ENCODE measurements at places on chromosomes 6 and 20. TPM values are rescaled to one million over a fixed set of nuclear protein-coding genes. Genes with fewer than 3 reads are reported as not detected.

DNA sequence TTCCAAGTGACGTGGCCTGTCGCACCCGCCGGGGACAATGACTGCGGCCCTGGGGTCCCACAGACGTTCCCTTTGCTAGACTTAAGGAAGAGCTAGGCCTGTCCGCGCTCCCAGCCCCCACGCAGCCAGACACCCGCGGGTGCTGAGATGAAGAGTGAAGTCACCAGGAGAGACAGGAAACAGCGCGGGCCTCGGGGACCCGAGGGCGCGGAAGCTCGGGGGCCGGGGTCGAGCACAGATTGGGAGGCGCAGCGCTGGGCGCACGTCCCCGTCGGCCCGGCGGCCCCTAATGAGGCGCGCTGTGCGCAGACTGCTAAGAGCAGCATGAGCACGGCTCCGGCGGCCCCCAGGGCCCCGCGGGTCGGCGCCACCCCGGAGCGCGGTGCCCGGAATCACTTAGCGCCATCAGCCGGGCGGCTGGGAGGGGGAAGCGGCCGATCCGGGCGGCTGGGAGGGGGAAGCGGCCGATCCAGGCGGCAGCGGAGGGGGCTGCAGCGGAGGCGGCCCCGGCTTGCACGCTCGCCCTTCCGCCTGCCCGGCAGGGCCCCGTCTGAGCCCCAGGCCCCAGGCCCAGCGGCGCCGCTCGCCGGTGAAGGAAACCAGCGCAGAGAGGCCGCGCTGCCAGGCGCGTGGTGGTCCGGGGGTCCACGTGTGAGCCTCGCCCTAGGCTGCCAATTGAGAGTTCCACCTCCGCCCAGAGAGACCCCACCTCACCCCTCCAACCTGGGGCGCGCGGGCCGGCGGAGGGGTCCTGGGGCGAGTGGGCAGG is 8.3 kb upstream of the AVP start:
- peaks cover 42% of the 10 kb centered on the region for H3K4me1 ChIP-seq
- H3K27me3 ChIP-seq: no peaks in the 10 kb centered on the region
- peak overlapping the region; percentile 99 for H3K27ac ChIP-seq

GRCh38 chr6:91694016-91694654 is 1107.3 kb upstream of the MAP3K7 start:
- no peak for DNase-seq
- no peaks in the 10 kb centered on the region for H3K27me3 ChIP-seq
- no peak overlapping the region for H3K27ac ChIP-seq
- no peaks in the 10 kb centered on the region for H3K4me1 ChIP-seq
- no peaks in the 10 kb centered on the region for H3K36me3 ChIP-seq
- no peak overlapping the region for H3K4me3 ChIP-seq

GRCh38 chr20:5535125-5535756 is 215.0 kb upstream of the SHLD1 start:
- no peaks in the 10 kb centered on the region for H3K27me3 ChIP-seq
- no peak for DNase-seq
- peak overlapping the region; percentile 52 for H3K27ac ChIP-seq
- H3K36me3 ChIP-seq: no peaks in the 10 kb centered on the region
- no peaks in the 10 kb centered on the region for H3K4me1 ChIP-seq
- no peak overlapping the region for H3K4me3 ChIP-seq

GRCh38 chr6:14639983-14640599 is 522.5 kb downstream of the CD83 start:
- H3K4me1 ChIP-seq: peaks cover 62% of the 10 kb centered on the region
- no peak overlapping the region for H3K4me3 ChIP-seq
- no peak for DNase-seq

DNA sequence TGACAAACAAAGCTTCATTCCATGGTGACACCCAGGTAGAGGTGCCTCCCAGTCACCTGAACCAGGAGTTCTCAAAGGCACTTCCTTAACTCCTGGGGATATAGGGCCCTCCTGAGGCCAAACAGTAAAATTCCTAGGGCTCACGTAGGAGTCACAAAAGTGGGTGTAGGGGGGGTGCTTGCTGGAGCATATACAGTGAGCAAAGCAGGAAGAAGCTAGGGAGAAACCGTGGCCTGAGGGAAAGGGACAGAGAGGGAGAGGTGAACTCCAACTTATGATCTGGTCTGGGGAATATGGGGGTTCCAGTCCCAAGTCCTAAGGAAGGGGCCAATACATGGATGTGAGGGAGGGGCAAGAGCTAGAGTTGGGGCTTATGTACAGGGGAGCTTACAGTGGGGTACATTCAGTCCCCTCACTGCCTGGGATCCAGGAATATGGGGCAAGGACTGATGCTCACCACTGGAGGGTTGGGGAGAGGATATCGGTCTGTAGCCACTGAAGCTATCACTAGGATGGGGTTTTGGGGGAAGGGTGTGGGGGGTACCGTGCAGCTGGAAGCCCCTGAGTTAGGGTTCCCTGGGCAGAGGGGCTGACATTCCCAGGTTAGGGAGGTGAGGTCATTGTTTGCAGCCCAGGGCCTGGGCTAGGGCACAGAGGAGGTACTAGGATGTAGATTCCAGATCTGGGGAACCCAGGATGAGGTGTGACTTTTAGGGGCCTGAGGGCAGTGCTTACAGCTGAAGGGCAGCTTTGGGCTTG is 950 bp downstream of the PEDS1 start:
- peaks cover 63% of the 10 kb centered on the region for H3K4me1 ChIP-seq
- H3K36me3 ChIP-seq: no peaks in the 10 kb centered on the region
- peak overlapping the region; percentile 85 for H3K27ac ChIP-seq

GRCh38 chr20:34791289-34792020 is 34.0 kb downstream of the NCOA6 start:
- no peaks in the 10 kb centered on the region for H3K27me3 ChIP-seq
- H3K36me3 ChIP-seq: peaks cover 34% of the 10 kb centered on the region
- H3K4me3 ChIP-seq: no peak overlapping the region

SLC17A3 gene
- total RNA-seq: not detected

DNA sequence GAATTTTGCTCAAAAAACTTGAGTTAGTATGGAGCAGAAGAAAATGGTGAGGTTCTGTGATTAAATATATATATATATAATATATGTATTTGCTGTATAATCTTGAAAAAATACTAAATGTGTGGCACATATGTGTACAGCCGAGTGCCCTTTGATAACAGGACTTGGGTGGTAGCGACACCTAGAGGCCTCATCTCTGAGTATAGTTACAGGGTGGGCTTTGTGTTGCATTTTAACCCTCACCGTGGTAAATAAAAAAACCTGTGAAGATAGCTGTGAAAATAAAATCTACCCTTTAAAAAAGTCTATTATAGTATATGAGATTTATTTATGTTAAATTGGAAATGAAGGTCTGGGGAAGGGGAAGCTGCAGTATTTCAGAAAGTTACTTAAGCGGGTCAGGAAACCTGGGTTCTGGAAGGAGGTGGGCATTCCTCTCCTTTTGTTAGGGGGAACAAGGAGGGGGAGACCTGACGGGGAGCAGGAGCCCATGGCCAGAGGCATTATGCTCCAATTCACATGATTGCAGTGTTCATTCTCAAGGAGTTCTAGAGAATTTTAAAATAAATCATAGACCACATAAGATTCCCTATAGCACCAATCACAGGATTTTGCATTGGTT is 82.7 kb downstream of the SH3BGRL2 start:
- no peaks in the 10 kb centered on the region for H3K27me3 ChIP-seq
- no peaks in the 10 kb centered on the region for H3K36me3 ChIP-seq

DNA sequence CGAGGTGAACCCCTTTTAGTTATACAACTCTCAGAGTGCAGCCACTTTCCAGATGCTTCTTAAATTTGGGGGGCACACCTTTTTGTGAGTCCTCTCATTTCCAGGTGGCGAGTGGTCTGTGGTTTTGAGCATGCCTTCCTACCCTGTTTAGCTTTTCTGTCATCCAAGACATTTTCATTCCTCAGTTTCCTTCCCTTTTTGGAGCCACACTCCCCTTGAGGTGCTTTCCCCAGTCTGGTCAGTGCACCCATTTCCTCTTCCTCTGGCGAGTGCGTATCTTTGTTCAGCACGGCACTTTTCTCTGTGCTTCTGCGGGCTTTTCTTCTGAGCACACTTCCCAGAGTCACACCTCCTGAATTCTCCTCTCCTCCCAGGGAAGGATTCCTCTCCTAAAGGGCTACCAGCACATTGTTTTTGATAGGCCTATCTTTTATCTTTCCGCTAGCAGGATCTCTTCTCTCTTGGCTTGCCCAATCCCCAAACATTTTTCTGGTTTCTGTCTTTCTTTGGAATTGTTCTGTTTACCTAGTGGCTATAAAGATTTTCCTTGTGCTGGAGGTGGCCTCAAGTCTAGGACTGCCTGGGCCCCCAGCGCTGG is 1.4 kb downstream of the PHF20 start:
- no peaks in the 10 kb centered on the region for H3K27me3 ChIP-seq
- H3K4me1 ChIP-seq: peaks cover 82% of the 10 kb centered on the region

MTG2 gene
- 44.2 TPM for total RNA-seq

GRCh38 chr6:34241351-34242215 is 4.9 kb downstream of the HMGA1 start:
- H3K4me1 ChIP-seq: peaks cover 68% of the 10 kb centered on the region
- no peaks in the 10 kb centered on the region for H3K36me3 ChIP-seq
- no peaks in the 10 kb centered on the region for H3K27me3 ChIP-seq
- peak overlapping the region; percentile 92 for H3K27ac ChIP-seq
- H3K4me3 ChIP-seq: no peak overlapping the region
